ENCODE measurements at places on chromosomes 1 and 21.
A peak's percentile ranks its signal among the peaks of the same experiment; 100 is the strongest.

DNA sequence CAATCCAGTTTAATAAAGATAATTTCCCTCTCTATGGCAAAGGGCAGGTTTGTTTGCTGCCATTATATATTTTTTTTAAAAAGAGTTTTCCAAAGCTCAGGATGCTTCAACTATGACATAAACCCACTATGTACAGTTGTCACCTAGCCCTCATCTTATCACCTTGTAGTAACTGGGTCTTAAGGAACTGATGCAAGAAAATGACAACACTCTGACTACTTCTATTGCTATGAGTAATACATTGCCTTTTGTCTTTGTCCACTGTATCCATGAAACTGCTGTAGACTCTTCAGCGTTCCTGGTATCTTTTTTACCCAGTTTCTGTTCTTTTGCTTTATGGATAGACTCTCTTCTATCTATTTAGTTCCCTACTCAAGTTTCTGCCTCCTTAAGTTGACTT, 586.5 kb downstream of the NEGR1 start:
- no peak for DNase-seq

GRCh38 chr21:44303490-44303981, 3.7 kb downstream of the PFKL start:
- DNase-seq: peak; percentile 31

DNA sequence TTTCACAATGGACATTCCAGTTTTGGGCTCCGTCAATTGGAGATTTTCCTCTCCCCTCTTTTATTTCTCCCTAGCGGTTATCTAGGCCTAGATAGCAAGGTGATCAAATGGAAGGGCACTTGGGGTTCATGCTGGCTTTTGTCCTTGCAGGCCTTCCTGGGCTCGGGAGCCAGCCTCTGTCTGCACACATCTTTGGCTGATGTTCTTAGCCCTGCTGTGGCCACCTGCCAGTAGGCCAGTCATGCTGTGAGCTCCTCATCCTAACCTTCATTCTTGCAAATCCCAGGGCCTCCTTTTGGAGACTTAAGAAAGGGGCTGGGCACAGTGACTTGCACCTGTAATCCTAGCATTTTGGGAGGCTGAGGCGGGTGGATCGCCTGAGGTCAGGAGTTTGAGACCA, 13.5 kb downstream of the TIE1 start:
- no peak for DNase-seq

DNA sequence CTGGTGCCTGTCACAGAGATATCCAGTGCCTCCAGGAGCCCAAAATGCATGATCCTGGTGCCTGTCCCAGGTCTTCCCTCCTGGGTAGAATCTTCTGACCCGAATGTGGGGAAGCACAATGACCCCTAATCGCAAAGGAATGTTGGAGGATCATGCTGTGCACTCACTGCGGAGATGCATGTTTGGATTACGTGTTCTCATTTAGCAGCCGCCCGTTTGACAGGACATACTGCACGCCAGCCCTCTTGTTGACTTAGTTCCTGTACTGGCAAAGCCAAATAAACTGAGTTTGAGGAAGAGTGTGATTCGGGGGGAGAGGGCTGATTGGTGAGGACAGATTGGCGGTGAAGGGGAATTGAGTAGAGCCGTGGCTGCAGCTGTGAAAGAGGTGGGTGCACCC, 85.9 kb upstream of the SIM2 start:
- DNase-seq: no peak

DNA sequence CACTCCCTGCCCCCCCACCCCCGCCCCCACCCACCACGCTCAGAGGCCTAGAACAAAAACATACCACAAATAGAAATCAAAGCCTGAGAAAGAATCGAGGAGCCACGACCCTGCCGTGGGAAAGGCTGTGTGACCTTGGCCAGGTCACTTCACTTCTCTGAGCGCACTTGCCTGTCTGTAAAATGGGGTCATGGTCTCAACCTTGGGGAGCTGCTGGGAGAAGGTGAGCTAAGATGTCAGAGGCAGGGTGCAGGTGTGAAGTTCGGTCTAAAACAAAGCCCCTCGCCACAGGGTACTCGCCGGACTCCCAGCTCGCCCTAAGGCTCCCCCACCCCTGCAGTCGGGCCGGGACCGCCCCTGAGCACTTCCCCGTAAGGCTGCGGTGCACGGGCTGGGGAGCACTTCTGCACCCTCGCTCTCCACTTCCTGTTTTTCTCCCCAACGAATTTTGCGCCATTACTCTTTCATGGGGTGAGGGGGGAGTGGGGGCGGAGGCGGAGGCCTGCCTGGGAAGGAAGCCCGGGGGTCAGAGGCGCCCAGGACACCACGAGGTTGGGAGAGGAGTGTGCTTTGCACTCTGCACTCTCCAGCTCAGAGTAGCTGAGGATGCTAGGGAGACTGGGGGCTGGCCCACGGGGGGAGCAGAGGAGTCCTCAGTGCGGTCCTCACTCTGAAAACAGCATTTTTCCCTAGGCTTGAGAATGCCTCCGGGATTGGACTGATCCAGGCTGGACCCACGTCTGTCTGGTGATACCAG, 21.9 kb upstream of the PIK3CD start:
- DNase-seq: no peak

GRCh38 chr1:90174246-90174645, 179.3 kb downstream of the ZNF326 start:
- DNase-seq: peak; percentile 20

DNA sequence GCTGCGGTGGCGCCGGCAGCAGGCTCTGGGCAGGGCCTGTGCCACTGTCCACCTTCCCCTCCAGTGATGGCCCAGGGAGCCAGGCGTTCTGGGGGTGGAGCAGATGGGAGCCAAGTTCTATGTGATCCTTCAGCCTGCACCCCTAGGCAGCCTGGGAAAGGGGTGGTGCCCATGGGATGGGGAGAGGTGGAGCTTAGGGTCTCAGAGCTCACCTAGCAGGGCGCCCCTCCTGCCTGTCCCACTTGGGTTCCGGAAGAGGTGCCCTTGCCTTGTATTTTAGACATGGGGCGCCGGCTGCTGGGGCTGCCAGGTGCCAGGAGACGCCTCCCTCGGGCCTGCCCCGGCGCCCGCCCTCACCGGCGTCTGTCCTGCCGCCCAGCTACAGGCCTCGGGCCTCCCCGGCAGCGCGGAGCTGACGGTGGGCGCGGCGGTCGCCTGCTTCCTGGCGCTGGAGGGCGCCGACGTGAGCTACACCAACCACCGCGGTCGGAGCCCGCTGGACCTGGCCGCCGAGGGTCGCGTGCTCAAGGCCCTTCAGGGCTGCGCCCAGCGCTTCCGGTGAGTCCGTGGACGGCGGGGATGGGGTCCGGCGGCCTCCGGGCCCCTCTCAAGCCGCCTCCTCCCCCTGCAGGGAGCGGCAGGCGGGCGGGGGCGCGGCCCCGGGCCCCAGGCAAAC, 3.1 kb upstream of the MMP23B start:
- no peak for DNase-seq

GRCh38 chr1:7022058-7022457, 236.8 kb downstream of the CAMTA1 start:
- no peak for DNase-seq

DNA sequence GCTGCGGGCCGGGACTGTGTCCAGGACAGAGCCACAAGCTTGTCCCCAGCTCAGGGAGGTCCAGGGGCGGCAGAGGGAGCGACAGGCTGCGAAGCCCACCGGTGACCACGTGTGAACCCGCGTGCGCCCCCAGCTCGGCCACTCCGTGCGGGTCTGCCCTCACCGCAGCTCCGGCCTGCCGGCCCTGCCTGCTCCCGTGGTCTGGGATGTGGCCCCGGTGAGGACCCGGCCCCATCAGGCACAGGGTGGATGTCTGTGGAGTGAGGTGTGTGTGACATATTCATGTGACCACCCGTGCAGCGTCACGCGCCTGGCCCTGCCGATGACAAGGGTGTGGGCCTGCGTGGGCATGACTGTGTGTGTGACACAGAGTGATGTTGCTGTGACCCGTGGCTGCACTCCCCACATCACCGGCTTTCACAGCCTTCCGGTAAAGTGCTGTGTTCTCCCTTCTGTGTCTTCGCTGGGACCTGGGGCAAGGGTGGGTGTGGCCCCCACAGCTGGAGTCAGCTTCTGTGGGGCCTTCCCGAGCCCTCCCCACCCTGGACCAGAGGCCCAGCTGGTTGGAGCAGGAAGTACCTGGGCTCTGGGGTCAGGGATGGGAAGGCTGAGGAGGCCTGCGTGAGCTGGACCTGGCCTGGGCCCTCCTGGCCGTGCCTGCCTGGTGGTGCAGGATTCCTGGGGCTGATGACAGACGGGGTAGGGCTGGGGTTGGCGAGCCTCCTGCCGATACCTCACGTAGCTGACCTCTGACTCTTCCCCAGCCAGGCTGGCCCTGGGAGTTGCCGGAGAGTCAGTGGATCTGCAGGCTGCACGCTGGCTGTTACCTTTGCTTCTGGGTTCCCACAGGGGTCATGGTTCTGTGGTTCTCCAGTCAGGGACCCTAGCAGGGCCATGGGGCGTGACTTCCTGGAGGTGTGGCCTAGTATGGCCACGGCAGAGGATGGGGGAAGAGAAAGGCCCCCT, 4.1 kb downstream of the RNF223 start:
- DNase-seq: peak; percentile 64

DNA sequence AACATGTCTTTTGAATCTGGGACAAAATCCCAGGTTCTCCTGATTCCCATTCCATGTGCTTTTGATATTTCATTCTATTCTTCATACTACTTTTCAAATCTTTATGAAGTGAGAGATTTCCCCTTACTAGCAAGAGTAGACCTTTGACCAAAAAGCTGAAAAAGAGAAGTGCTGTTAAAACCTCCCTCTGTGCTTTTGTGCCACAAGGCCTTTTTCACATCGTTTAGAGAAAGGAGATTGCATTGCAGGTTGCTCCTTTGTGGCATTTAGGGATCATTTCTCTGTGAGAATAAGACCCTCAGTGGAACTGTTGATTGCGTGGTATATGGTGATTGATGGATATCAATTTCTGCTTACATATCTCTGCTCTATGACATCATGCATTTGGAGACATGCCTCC, 148.8 kb downstream of the TGFB2 start:
- no peak for DNase-seq

DNA sequence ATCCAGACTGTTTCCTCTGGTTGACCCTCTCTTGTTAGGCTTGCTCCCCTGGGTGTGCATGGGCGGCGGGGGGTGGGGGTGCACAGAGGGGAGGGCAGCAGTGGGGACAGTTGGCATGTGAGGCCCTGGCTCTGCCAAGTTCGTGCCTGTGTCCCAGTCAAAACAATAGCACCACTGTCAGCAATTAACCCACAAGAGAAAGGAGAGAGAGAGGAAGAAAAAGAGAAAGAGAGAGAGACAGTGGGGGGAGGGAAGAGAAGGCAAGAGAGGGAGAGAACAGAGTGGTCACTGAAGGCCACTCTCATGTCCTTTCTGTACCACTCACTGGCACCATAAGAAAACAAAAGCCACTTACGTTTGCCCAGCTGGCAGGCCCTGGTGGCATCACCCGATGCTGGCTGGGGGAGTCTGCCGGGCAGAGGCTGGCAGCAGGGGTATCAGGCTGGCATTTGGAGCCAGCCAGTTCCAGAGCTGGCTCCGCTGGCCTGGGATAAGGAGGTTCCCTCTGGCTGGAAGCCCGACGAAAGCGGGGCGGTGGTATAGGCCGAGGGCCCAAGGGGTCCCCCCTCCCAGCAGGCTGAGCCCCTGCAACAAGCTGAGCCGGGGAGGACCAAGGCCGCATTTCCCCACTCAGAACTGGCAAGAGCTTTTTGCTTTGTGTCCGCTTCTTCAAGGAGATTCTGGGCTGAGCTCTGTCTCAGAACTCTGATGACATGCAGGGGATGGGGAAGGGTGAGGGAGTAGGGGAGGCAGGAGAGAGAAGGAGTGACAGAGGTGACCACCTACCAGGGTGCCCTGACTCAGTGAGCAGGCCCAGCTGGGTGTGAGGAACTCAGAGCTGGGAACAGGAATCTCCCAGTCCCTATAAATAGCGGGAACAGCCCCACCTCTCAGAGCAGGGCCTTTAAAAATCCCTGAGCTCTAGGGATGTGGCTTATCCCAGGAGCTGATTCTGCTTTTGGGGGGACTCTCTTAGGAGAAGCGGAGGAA, 27.9 kb downstream of the PIK3C2B start:
- DNase-seq: no peak

DNA sequence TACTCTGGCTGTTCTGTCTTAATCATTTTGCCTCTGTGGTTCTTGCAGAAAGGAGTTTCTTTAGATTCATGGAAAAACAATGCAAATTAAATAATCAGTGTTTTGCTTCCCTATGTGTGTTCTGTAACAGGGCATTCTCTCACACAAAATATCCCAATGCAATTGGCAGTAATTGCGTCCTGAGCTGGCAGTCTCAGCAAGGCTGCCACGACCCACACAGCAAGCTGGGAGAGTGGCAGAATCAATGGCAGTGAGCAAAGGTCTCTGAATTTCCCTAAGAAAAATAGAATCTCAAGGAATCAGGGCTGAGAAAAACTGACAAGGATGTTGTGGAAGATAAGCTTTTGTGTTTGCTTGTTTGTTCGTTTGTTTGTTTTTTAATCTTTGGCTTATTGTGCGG, 198.1 kb upstream of the ST6GALNAC5 start:
- DNase-seq: no peak

- no peak for DNase-seq
These were observed 4.1 kb upstream of the FCRL2 start for GRCh38 chr1:157781048-157781447.

GRCh38 chr1:119191325-119191724, 50.9 kb upstream of the WARS2 start:
- DNase-seq: no peak

DNA sequence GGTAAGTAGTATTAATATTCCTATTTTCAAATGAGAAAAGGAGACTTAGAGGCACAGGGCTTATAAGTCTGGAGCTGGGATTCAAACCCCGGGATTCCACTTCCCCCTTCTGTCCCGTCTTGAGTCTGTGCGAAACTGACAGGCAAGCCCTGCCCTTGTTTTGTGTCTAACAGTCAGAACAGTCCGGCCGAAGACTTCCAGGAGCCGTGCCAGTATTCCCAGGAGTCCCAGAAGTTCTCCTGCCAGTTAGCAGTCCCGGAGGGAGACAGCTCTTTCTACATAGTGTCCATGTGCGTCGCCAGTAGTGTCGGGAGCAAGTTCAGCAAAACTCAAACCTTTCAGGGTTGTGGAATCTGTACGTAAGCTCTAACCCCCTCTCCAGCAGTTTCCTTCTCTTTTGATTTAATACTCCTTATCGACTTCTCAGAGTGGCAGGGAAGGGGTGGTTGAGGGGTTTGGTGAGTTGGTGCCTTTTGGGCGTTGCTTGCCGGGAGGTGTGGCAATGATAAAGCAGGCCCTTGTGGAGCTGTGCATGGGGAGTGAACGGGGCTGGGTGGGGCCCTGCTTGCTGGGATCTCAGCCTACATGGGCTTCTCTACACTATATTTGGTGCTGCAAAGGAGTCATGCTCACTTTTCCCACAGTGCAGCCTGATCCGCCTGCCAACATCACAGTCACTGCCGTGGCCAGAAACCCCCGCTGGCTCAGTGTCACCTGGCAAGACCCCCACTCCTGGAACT, 29.4 kb downstream of the IL6R start:
- DNase-seq: no peak

DNA sequence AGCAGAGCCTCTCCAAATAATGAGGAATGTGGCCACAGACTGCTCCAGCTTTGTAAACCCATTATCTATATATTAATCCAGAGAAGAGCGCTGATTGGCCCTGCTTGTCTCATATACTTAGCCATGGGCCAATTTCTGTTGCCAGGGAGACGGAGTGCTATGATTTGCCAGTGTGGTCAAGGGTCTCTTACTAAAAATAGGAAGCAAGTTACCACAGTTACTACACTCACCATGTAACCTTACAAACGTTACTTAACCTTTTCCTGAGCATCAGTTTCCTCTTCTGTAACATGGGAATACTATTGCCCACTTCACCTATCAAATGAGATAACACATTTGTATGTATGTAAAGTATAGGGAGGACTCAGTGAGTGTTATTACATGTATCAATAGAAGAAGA, 7.7 kb upstream of the S100A2 start:
- DNase-seq: no peak

- no peak for DNase-seq
These were observed 16.0 kb downstream of the LRRN2 start for GRCh38 chr1:204669579-204669978.
